Uterus (tissue), 4 donors: ENCODE measurements at places on chromosomes 6 and 20. TPM values are rescaled to one million over a fixed set of nuclear protein-coding genes. Genes with fewer than 3 reads are reported as not detected.

The RIPOR2 gene
- total RNA-seq, result 29.0 TPM

The TSBP1 gene
- not detected for total RNA-seq

DNA sequence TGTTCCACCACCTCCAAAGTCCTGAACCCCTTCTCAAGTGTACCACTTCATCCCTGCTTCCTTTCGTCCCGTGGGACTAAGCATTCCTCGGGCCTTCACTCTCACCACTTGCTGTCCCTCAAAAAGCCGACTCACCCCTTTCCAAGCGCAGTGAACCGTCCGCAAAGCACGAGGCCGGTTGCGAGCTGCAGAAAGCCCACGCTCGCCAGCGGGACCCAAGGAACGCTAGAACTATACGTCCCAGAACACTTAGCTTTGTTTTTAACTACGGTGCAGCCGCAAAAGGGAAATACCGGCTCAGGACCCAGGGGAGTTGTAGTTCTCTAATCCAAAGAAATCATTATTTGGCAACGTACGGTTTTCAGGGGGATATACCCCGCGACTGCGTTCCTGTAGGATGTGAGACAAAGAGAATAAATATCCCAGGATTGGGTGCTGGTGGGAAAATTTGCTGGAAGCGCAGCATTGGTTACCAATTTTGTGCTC is 416 bp upstream of the POLR1H start:
- no peak for DNase-seq

GRCh38 chr6:66496659-66497058 is 789.6 kb upstream of the EYS start:
- DNase-seq, result no peak

The LIN28B gene
- total RNA-seq, result not detected

DNA sequence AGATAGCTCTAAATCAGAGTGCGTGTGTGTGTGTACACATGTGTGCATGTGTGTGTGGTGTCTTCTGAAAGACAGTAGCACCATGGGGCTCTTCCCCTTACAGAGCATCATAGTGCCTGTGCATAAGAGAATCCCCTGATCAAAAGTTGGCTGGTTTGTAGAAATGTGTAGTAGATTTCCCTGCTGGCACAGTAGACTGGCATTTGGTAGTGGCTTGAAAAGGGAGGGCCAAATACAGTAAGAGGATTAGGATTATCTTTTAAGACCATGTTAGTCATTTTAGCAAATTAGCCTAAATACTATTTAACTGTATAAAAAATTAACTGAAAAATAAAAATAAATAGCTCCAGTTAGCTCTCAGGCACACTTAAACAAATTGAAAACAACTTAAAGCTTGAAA is 112.6 kb downstream of the B3GAT2 start:
- no peak for DNase-seq

DNA sequence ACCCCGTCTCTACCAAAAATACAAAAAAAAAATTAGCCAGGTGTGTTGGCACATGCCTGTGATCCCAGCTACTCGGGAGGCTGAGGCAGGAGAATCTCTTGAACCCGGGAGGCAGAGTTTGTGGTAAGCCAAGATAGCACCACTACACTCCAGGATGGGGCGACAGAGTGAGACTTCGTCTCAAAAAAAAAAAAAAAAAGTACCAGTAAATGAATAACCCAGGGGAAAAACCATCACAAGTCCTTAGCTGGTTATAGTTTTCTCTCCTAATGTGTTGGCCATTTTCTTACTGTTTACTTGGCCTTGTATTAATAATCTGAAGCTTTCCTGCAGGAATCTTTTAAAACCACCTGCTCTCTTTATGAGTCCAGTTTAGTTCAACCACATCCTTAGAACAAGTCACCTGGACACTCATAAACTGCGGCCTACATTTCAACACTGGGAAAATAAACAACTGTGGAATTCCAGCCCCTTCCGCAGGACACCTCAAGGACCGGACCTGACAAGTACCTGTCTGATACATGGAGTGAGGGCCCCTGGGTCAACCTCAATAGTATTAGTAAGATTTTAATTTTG is 102.6 kb downstream of the ATP9A start:
- no peak for DNase-seq

The LRRC1 gene
- 22.4 TPM for total RNA-seq

DNA sequence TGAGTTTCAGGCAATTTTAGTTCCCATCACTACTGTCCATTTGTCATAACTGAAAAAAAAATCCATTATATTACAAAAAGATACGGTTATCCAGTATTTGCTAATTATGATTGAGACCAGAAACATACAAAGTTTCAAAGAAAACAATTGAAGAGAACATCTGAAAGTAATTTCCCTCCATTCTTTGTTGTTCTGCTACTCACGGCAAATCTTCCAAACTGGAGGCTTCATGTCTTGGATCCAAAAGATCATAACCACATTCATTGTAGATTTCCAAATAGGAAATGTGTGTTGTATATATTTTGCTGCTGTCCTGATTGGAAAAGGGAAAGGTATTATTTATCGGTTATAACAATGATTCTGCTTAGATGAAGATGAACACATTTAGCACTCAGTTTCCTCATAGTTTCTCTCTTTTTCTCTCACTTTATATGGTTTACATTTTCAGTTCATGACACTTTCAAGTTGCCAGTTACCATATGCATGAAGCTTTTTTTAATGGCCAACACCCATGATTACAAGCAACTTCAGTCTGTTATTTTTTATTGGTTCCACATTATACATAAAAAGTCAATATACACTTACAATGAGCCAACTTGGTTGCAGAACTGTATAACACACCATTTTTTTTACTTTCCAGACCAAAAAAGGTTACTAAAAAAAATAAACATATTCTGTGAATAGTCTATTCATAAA is 90.4 kb downstream of the KIF6 start:
- no peak for DNase-seq

The PRRT1 gene
- not detected for total RNA-seq

DNA sequence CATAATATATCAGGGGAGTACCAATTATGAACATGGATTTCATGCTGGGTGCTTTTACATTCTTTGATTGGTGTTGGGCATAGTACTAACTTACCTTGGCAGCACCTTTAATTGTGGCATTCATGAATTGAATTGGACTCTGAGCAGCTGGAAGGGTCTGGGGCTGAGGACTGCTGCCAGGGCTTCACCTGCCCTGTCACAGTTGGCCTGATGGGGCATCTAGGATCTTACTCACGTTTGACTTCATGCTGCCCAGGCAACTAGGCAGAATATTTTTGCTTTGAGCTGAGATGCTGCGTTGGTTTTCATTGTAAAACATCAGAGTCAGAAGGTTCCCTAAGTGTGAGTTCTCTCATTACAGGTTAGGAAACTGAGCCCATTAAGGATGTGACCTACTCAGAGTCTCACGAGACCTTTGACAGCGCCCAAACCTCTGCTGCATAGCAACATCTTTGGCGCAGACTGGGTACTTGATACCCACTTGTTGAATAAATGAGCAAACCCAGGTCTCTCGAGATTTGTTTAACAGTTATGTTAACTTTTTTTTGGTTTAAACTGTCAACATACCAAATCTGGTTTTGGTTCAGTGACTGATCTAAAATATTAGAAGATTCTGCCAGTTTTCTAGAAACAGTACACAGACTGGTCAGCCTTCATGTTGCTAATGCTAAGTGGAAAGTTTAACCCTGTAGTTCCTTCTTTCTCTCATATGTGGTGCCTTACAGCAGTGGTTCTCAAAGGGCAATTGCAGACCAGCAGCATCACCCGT is 104.9 kb downstream of the TCP11 start:
- peak; percentile 5 for DNase-seq

- DNase-seq, result peak; percentile 51
These were observed 119.4 kb downstream of the JARID2 start for GRCh38 chr6:15365273-15365687.

DNA sequence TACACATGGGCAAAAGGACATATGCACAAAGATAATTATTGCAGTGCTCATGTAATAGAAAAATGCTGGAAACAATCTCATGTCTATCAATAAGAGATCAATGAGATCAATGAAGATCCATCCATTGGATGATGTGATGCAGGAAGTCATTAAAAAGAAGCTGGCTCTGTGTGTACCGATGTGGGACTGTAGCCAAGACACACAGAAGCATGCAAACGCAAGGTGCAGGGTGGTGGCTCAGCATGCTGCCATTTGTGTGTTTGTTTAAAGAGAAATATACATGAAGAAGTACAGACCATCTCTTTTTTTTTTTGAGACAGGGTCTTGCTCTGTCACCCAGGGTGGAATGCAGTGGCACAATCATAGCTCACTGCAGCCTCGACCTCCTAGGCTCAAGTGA is 33.1 kb upstream of the KCNB1 start:
- no peak for DNase-seq

The LAMA5 gene
- 375 TPM for total RNA-seq

GRCh38 chr20:31640259-31640658 is 2.5 kb downstream of the COX4I2 start:
- no peak for DNase-seq

DNA sequence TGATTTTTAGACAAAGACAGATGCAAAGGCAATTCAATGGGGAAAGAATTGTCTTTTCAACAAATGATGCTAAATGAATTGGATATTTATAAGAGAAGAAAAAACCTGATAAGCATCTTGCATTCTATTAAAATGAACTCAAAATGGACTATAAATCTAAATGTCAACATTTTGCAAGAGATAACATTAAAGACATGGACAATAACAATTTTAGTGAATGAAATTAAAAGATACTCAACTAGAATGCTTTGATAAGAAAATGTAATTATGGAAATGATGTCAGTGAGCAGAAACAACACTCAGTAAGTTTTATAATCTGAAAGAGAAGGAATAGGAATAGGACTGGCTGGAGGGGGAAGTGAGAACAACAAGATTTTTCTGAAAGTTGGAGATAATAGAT is 421.7 kb downstream of the C6orf118 start:
- no peak for DNase-seq

GRCh38 chr6:53744321-53744720 is 50.5 kb upstream of the LRRC1 start:
- no peak for DNase-seq

The CCDC170 gene
- total RNA-seq, result 2.6 TPM

The DUSP15 gene
- total RNA-seq, result 8.8 TPM

The LSM14B gene
- 38.2 TPM for total RNA-seq

The LST1 gene
- total RNA-seq, result not detected

GRCh38 chr6:70112716-70113115 is 190.2 kb downstream of the COL9A1 start:
- no peak for DNase-seq

The TSHZ2 gene
- 22.9 TPM for total RNA-seq

GRCh38 chr6:44227148-44227793 is 3.9 kb downstream of the SLC29A1 start:
- DNase-seq, result no peak

- no peak for DNase-seq
These were observed 76.4 kb downstream of the SSR1 start for GRCh38 chr6:7236306-7237209.

GRCh38 chr20:64108731-64109681 is 1.6 kb upstream of the NPBWR2 start:
- peak; percentile 5 for DNase-seq

The XRN2 gene
- total RNA-seq, result 32.6 TPM

- DNase-seq, result no peak
These were observed 220.8 kb upstream of the HEY2 start for GRCh38 chr6:125528621-125529041.

DNA sequence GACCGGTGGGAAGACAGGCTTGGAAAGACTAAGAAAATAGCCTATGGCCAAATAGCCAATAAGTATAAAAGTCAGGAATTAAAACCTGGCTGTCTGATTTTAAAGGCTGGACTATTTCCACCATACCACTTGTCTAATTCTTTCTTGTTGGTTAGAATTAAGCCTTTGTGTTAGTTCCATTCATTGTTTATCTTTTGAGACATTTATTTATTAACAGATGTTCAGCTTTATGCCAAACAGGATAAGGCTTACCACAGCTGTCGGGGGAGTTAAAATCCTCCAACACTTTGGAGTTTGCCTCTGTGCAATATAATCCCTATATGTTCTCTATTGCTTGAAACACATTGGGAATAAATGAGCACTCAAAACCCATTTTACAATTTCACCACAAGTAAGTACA is 208.3 kb downstream of the TMEM200A start:
- no peak for DNase-seq

GRCh38 chr6:14953836-14954235 is 292.0 kb upstream of the JARID2 start:
- DNase-seq, result no peak

DNA sequence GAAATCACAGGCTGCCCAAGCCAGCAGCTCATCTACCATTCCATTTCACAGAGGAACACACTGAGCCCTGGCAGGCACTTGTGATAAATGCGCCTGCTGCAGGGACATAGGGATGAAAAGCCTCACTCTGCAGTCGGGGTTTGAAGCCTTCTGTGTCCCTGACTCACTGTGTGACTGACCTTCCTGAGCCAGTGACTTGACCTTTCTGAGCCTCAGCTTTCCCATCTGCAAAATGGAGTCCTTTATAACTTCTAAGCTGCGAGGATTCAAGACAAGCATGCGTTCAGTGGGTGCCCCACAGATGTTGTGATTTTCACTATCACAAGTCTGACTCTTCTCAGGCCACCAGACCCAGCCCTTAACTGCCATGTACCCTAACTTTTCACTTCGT is 5.5 kb downstream of the TGM2 start:
- no peak for DNase-seq

The RAB44 gene
- not detected for total RNA-seq
